Left ventricle myocardium inferior (tissue), 1 donor: ENCODE measurements at places on chromosomes 7 and 10.

GRCh38 chr7:51217804-51218203 lies 98.8 kb downstream of the COBL start:
- DNase-seq = no peak

DNA sequence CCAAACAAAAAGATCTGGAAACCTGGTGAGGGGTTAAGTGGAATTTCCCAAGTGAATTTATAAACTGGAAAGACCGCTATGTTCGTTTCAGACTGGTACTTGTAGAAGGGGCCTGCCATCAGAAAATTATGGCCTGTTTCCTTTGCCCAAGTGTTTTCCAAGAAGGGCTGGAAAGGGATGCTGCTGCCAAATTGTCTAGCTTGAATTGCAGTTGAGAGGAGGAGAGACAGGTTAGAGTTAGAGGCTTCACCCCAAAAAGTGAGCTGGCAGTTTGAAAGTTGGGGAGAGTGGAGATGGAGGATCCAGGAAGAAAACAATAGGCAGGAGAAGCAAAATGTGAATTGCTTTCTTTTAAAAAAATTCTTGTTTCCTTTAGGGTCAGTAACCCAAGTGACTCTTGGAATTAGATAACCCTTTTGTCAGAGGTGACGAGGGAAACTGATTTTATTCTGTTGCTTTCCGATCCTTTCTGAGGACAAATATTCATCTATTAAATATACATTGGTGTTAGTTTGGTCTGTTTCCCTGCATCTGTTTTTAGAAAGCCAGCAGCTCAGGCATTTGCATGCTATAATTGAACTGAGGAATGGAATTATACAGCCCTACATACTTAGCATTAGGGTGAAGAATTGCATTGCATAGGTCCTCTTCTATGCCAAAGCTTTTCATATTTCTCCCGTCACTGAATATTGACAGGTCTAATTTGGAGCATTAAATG lies 82.5 kb upstream of the PRR15 start:
- DNase-seq = no peak

GRCh38 chr10:50387732-50388073 lies 136.4 kb upstream of the ASAH2 start:
- DNase-seq = no peak

DNA sequence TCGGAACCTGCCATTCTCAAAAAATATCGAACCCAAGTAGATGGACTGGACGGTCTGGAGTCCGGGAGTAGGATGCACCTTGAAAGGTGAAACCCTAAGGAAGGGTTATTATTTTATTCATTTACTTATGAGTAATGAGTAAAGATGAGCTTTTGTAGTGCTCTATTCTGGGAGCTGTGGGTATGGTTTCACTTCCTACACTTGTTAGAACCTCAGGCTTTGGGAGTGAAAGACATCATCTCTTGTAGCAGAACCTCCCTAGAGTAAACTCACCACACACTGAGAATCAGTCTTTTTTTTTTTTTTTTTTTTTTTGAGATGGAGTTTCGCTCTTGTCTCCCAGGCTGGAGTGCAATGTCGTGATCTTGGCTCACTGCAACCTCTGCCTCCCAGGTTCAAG lies 389.4 kb upstream of the AUTS2 start:
- no peak for DNase-seq
